ENCODE measurements at places on chromosomes 1 and 21. TPM values are rescaled to one million over a fixed set of nuclear protein-coding genes. Genes with fewer than 3 reads are reported as not detected.

DNA sequence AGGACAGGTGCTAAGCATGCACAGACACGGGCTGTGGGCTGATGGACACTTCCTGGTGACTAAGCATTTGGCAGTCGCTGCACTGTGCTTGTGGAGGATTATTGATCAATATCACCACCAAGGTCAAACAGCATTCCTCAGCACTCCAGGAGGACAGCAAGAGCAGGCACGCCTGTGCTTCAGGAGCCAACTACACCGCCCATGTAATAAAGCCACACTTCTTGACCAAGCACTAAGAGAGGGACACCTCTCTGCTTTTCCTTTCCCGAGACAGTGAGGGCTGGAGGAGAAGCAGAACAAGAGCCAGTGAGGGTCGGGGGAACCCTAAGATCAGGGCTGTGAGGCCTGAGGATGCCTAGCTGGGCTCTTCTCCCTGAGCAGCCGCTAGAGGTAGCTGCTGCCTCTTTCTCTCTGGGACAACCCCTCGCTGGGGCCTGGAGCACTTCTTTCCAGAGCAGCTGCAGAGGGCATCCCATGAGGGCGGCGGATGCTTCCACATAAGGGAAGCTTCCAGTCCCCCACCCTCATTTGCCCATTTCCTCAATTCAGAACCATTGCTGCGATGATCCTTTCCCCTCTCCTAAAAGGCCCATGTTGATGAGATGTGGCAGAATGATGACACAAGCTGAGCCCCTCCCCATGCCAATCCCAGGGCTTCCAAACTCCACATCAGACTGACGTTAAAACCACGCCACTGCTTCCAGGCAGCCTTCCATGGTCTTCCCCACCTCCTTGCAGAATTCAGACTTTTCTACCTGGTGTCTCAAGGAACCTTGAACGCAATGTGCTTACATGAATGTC, 19.1 kb downstream of the RAB7B start:
- no peak for DNase-seq

- no peak for DNase-seq
Observed at GRCh38 chr21:36175771-36176565, 19.3 kb downstream of the DOP1B start.

Gene IKBKE
- total RNA-seq: 81.4 TPM

GRCh38 chr1:29984862-29985605, 738.4 kb downstream of the MATN1 start:
- no peak for DNase-seq

- DNase-seq: no peak
Observed at GRCh38 chr1:116201911-116202310, 90.7 kb downstream of the MAB21L3 start.

Gene FAM177B
- total RNA-seq: 0.58 TPM

GRCh38 chr1:198174297-198174696, 17.5 kb downstream of the NEK7 start:
- no peak for DNase-seq

DNA sequence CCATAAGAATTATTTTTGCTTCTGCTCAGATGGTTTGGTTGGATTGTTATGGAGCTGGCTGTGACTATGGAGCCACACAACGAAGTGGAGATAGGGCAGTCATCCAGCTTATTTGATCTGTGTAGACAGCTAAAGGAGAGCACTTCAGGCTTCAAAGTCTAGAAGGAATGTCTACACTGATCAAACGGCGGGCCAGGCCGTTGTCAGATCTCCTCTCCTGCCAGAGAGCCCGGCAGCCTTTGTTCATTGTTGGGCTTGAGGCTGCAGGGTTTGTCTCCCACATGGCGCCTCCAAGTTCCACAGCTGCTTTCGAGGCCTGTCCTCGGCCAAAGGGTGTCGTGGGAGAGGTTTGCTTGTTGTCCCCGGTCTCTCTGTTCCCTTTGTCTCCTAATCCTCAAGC, 2.8 kb upstream of the STMN1 start:
- DNase-seq: no peak

DNA sequence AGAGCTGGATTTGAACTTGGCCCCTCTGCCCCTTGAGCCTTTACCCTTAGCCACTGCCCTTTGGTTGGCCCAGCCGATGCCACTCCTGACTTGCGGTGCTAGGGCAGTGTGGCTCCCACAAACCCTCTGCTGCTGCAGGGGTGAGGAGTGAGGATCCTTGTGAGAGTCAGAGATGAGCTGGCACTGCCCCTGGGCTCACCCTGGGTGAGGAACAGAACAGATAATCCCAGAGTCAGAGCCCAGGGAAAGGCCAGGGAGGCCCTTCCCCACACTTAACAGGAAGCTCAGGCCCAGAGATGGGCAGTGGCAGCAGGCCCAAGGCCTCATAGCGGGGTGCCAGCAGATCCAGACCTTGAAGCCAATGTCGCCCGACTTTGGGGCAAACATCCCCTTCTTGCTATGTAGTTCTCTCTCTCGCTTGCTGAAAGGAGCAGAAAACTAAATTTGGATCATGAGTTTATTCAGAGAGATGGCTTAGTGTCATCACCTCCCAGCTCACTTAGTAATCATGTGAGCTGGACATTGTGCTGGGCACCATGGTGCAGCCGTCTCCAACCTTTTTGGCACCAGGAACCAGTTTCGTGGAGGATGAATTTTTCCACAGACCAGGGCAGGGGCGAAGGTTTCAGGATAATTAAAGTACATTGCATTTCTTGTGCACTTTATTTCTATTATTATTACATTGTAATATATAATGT, 81.4 kb downstream of the IGSF21 start:
- no peak for DNase-seq

Gene SPRR1B
- not detected for total RNA-seq

Gene PCSK9
- total RNA-seq: 0.38 TPM

GRCh38 chr1:201307231-201307630, 23.9 kb downstream of the PKP1 start:
- no peak for DNase-seq

GRCh38 chr1:109017134-109017533, 24.8 kb downstream of the WDR47 start:
- DNase-seq: no peak

Gene CTBS
- total RNA-seq: 15.2 TPM

Gene OPTC
- not detected for total RNA-seq

Gene CHIT1
- 2.3 TPM for total RNA-seq

DNA sequence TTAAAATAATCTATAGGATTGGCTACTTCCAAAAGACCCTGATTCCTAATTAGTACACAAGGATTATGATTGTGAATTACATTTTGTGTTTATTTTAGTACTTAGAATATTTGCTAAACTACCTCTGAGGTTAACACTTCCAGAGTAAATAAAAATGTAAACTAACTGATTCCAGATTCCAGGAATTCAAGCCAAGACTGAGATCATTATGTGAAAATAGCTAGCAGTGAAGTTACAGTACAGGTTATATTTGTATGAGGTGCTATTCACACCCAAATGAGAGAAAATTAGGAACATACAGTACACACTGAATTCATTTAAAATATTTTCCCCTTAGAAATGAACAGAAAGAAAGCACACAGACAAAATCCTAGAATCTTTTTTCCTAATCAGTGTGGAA, 28.8 kb downstream of the TTLL7 start:
- no peak for DNase-seq

Gene ANKRD65
- not detected for total RNA-seq

DNA sequence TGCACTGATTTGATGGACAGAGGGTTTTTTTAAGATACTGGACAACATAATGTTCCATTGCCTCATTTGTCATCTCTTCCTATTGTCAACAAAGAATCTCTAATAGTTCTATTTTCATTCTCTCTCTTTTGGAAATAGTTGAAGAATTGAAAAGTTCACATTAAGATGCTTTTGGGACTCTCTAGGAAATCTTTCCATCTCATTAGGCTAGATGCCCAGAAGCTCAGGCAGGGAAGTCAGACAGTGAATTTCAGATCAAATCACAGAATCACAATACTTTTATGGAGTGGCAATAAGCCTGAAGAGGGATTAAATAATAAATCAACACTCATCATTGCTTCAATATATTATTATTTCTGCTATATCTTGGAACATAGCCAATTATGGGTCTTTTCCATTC, 29.2 kb downstream of the NEGR1 start:
- no peak for DNase-seq

DNA sequence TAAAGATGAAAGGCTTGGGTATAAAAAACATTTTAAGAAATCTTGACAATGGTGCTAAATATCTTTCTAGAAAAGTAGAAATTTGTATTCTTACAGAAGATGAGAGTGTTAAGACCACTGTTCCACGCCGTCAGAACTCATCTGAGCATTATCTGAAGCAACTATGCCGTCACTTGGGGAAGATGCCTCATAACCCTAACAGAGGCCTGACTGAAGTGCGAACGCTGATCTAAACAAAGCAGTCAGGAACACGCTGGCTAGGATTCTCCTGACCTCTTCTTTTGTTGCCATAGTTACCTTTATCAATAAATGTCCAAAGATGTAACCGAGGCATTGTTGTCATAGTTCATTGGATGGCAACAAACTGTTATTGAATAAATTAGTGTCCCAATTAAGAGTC, 612.4 kb downstream of the LTN1 start:
- no peak for DNase-seq

GRCh38 chr1:203168256-203168786, 7.3 kb downstream of the MYBPH start:
- no peak for DNase-seq

Gene CENPF
- total RNA-seq: 4.8 TPM

Gene PARS2
- total RNA-seq: 6.0 TPM

Gene ANGPTL3
- not detected for total RNA-seq

- DNase-seq: no peak
Observed at GRCh38 chr1:98496256-98496995, 165.1 kb upstream of the SNX7 start.

GRCh38 chr1:237705462-237705861, 185.3 kb downstream of the ZP4 start:
- DNase-seq: no peak

Gene KLF17
- total RNA-seq: not detected

DNA sequence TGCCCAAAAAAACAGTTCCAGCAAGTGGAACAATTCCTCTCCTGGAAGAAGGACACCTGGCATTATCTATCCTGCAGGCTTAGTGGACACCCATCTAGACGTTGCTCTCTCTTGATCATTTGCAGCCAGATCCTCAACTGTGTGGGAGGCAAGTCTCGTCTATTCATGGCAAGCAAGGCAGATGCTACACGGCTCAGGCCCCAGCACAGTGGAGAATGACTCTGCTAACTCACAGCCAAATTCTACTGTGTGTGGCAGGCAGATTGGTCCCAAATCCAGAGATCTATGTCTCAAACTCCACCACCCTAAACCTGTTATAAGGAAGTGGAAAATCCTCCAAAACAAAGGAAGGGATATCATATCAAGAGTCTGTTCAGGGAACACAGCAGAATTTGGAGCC, 7.0 kb downstream of the TNNT2 start:
- no peak for DNase-seq

- no peak for DNase-seq
Observed at GRCh38 chr1:234543442-234544086, 64.6 kb upstream of the TARBP1 start.

- DNase-seq: no peak
Observed at GRCh38 chr1:204046346-204046745, 26.6 kb upstream of the SOX13 start.

DNA sequence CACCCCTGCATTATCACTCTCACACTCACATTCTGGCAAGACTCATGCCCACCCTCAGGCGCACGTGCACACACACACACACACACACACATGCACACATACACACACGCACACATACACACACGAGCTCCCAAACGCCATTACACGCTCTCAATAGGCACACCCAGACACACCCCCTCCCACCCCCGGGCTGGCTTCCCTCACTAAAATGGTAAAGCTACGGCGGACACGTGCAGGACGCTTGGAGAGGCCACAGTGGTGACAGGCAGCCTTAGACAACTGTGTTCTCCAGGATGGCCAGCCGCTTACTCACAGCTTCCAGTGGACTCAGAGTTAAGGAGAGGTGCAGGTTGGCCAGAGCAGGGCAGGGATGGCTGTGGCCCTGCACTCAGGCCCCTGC, 10.1 kb downstream of the MATN1 start:
- DNase-seq: no peak

Gene FGR
- 5.7 TPM for total RNA-seq

Gene DNAJC16
- 27.0 TPM for total RNA-seq

DNA sequence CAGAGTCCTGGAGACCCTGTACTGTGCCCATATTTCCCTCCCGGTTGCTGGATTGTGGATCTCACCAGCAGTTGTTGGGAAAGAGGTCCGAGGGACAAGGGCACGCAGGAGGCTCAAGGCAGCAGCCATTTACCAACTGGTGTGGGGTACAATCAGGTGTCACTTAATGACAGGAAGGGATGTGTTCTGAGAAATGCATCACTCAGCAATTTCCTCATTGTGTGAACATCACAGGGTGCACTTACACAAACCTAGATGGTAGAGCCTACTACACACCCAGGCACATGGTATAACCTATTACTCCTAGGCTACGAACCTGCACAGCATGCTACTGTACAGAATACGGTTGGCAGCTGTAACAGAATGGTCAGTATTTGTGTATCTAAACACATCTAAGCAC, 20.7 kb downstream of the SLC44A3 start:
- no peak for DNase-seq

DNA sequence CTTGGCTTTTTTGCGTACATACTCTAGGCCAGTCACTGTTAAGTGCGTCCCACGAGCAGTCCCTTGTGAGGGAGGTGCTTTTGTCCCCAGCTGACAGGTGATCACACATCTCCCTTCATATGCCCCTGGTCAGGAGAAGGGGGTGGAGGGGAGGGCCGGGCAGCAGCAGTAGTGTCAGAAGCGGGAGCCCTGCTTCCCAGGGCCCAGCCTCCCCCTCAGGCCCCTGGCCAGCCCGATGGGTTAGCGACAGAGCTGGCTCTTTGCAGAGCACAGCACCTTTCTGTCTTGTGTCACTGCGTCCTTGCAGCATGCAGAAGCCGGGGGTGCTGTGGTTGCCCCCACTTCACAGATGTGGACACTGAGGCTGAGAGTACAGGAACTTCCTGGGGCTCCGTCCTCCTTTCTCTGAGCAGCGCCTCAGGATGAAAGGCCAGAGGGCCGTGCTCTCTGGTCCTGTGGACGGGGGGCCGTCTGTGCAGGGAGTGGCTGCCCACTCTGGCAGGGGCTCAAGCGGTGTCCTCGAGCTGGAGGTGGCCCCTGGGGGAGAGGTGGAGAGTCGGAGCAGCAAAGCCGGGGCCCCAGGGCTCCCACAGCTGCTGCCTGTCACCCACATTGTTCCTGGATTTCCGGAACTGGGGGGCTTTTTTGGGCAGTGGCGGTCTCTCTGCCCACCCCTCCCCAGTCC, 5.9 kb downstream of the TMEM201 start:
- DNase-seq: no peak

- peak; percentile 74 for DNase-seq
Observed at GRCh38 chr1:17011439-17012307, at the start of gene ATP13A2. Gene ATP13A2 (minus strand): TSS chr1:17011928. CDS start chr1:17011738, 190 bp downstream.
